ENCODE measurements at places on chromosomes 4 and X.

GRCh38 chr4:87024201-87024600 lies 89.4 kb downstream of the AFF1 start:
- H3K27me3 ChIP-seq = no peaks in the 10 kb centered on the region
- peaks cover 25% of the 10 kb centered on the region for H3K4me1 ChIP-seq
- H3K4me3 ChIP-seq = no peak overlapping the region
- DNase-seq = no peak

DNA sequence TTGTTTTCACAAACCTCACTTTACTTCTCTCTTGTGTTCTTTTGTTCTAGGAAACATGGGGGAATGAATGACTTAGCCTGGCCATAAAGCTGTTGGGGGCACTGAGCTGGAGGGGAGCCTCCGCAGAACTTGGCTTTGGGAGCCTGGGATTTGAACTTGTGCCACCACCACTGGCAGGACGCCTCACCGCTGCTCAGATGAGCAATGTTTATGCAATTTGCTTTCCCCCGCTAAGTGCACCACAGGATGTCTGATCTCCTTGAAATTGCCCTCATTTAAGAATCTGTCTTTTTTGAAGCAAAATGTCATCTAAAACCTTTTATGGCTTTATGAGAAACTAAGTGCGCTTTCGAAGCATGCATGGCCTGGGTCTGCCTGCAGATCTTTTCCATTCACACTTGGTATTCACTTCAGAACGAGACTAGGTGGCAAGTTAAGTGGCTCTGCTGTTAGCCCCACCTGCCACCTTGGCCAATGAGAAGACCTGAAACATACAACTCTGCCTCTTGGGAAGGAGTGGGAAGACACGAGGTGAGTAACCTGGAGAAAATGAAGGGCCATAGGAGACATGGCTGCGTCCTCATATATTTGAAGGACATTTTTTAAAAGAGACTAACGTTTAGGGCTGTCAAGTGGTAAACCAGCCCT lies 119.3 kb downstream of the LDB2 start:
- DNase-seq = no peak
- no peaks in the 10 kb centered on the region for H3K27me3 ChIP-seq
- H3K4me3 ChIP-seq = no peak overlapping the region

- H3K4me3 ChIP-seq = no peak overlapping the region
- no peaks in the 10 kb centered on the region for H3K27me3 ChIP-seq
- DNase-seq = no peak
- peaks cover 2% of the 10 kb centered on the region for H3K36me3 ChIP-seq
Measured at GRCh38 chr4:183287677-183288076, 32.4 kb downstream of the CLDN22 start.

- no peaks in the 10 kb centered on the region for H3K27me3 ChIP-seq
- H3K27ac ChIP-seq = no peak overlapping the region
- H3K36me3 ChIP-seq = no peaks in the 10 kb centered on the region
- DNase-seq = no peak
Measured at GRCh38 chr4:37770016-37770415, 56.5 kb upstream of the PGM2 start.

GRCh38 chr4:6474053-6474568 lies 1.7 kb upstream of the PPP2R2C start:
- H3K27me3 ChIP-seq = peaks cover 37% of the 10 kb centered on the region
- no peak overlapping the region for H3K27ac ChIP-seq
- no peak for DNase-seq
- no peak overlapping the region for H3K4me3 ChIP-seq

GRCh38 chr4:2054217-2054616 lies 4.9 kb upstream of the NAT8L start:
- peaks cover 2% of the 10 kb centered on the region for H3K36me3 ChIP-seq
- H3K4me1 ChIP-seq = peaks cover 7% of the 10 kb centered on the region
- no peak overlapping the region for H3K27ac ChIP-seq
- H3K27me3 ChIP-seq = peaks cover 27% of the 10 kb centered on the region
- no peak for DNase-seq
- no peak overlapping the region for H3K4me3 ChIP-seq

DNA sequence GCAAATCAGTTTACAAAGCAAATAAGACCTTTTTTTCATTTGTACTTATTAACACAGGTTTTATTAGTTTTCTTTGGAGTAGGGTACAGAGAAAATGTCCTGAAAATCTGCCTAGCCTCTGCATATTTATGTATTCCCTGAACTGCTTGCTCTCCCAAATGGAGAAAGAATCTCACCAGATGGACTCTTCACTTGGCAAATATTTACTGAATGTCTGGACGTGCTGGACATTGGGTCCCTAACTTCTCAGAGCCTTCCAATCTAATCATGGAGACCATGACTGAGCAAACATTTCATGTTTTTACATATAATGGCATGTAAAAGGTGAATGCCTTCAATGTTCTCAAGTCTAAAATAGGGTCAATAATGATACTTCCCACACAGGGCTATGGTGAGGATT lies 126.0 kb downstream of the CHRDL1 start:
- H3K4me3 ChIP-seq = no peak overlapping the region
- H3K36me3 ChIP-seq = no peaks in the 10 kb centered on the region
- DNase-seq = no peak
- peaks cover 1% of the 10 kb centered on the region for H3K4me1 ChIP-seq

DNA sequence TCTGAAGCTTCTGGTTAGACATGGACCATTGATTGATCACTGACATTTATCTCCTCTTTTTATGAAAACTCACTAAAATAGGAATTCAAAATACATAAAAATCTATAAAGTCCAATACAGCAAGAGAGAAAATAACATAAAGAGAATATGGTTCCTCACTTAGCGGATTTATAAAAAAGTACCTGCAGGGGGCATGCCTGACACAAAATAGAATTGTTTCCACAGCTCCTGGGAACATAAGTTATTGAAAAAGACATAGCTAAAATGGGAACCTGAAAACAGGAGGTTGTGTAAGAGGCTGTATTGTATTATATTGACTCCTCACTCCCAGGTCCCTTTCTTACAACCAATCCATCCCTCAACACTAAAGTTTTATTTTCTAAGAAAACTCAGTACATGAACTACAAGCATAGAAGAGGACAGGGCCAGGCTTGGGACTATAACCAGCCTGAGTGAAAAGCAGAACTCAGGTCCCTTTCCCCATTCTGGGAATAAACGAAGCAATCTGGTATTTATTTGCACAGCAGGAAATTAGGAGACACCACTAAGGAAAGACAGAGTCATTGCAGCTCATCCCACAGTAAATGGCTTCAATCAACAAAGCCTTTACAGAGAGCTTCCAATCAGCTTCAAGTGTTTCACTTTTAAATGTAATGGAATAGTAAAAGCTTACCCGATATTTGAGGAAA lies 121.1 kb upstream of the NDST4 start:
- no peaks in the 10 kb centered on the region for H3K27me3 ChIP-seq
- no peaks in the 10 kb centered on the region for H3K36me3 ChIP-seq
- no peaks in the 10 kb centered on the region for H3K4me1 ChIP-seq
- H3K4me3 ChIP-seq = no peak overlapping the region

- no peak for DNase-seq
- H3K4me3 ChIP-seq = no peak overlapping the region
- H3K36me3 ChIP-seq = no peaks in the 10 kb centered on the region
- no peaks in the 10 kb centered on the region for H3K4me1 ChIP-seq
Measured at GRCh38 chr4:156606554-156607477, 364.8 kb downstream of the PDGFC start.

DNA sequence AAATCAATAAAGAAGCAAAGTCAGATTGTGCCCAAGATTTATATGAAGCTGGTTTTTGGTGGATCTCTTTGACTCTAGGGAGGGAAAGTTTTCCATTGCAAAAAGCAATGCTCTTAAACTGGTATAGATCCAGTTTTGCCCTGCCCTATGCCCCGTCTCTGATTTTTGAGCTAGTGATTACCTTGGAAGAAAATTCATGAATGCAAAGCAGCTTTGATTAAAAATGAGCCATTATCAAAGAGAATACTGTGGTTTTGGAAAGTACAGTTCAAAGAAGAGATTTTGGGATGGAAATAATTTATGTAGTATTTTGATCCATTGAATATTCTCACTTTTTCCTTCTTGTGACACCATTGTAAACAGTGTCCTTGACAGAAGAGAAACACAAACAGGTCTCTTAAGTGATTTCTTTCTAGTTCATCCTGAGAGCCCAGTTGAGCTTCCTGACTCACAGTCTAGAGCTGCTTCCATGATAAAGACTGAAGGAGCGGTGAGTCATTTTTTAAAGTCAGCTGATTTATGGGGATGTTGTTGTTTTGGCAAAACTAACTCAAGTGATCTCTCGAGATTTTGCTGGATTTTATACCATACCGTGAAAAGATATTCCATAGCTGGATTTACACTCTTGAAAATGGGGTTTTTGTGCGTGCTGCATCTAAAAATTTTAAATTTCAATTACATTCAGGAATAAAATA lies 76.7 kb downstream of the AFF1 start:
- DNase-seq = no peak
- no peak overlapping the region for H3K4me3 ChIP-seq
- H3K27ac ChIP-seq = no peak overlapping the region
- no peaks in the 10 kb centered on the region for H3K36me3 ChIP-seq
- H3K27me3 ChIP-seq = no peaks in the 10 kb centered on the region

DNA sequence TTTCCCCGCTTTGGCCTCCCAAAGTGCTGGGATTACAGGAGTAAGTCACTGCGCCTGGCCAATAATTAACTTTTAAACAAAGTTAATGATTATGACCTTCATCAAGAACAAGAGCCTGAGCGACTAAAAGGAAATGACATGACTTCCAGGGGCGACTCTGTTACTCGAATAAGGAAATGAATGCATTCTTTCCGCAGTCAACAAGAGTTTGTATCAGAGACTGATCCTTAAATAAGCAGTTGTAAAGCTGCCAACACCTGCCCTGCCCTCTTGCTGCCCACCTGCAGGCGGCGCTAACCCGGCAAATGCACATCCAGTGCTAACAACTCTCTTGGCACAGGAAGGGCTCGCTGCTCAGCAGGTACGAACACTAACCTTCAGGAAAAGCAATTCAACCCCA lies 27.3 kb downstream of the WDR1 start:
- no peak for DNase-seq
- no peak overlapping the region for H3K27ac ChIP-seq
- peaks cover 99% of the 10 kb centered on the region for H3K36me3 ChIP-seq
- H3K4me3 ChIP-seq = no peak overlapping the region
- peaks cover 42% of the 10 kb centered on the region for H3K4me1 ChIP-seq

DNA sequence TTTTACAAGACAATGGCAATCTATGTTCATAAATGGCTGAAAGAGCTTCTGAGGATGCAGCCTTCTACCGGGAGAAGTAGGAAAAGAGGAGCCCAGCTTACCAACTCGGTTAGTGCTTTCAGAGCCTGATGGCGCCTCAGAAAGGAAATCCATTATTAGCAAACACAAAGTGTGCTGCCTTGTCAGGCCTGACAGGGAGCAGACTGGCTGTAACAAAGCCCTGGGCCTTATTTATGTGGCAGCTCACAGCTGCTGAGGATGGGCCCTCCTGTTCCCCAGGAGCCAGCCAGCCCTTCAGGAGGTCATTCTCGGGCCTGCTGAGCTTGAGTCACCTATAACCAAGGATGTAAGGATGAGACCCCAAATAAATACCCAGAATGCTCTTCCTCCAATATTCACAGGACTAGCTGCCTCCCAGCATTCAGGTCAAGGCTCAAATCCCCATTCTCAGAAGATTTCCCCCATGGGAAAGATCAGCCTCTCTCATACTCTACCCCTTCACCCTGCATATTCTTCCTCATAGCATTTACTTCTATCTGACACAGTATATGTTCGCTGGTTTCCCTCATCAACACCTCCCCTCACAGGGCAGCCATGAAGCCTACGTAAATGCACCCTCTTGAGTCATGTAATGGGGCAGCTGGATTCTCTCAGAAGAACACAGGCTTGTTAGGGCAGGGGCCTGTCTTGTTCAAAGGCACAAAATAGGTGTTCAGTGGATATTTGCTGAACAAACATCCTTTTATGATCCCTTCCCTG lies 227.0 kb upstream of the RASGEF1B start:
- no peaks in the 10 kb centered on the region for H3K36me3 ChIP-seq

GRCh38 chr4:40769266-40769665 lies 19.5 kb downstream of the NSUN7 start:
- H3K36me3 ChIP-seq = no peaks in the 10 kb centered on the region
- no peaks in the 10 kb centered on the region for H3K4me1 ChIP-seq
- no peak overlapping the region for H3K4me3 ChIP-seq
- no peak for DNase-seq

DNA sequence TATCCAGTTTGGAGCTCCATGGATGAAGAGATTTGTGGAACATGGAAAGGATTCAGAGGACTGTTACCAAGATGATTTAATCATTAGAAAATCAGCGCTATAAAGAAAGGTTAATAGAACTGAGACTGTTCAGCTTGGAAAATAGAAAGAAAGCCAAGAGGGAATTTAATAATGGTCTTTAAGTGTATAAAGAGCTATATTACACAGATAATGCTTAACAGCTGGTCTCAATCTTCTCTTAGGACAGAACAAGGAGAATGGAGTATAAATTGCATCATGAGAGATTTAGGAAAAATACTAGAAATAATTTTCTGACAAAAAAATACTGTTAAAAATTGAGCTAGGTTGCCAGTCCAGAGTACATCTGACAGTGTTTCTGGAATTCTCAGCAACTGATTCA lies 91.3 kb upstream of the MAGEC2 start:
- H3K27me3 ChIP-seq = no peaks in the 10 kb centered on the region
- H3K4me1 ChIP-seq = no peaks in the 10 kb centered on the region
- DNase-seq = no peak
- H3K36me3 ChIP-seq = no peaks in the 10 kb centered on the region
- no peak overlapping the region for H3K27ac ChIP-seq
- no peak overlapping the region for H3K4me3 ChIP-seq

DNA sequence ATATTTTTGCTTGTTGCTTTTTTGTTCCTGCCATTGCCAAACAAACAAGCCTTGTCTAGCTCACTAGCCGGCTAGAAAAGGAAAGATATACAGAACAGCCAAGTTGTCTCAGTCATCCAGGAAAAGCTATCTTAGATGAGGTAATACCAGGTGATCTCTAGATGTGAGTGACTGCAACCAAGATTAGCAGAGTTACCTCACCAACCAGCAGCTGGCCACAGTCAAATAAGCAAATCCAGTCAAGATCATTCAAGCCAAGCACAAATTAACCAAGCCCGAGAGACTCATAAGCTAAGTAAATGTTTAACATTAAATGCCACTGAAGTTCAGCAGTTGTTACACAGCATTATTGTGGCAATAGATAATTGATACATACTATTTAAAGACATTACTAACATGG lies 108.6 kb downstream of the CENPC start:
- no peak overlapping the region for H3K27ac ChIP-seq
- DNase-seq = no peak
- H3K4me3 ChIP-seq = no peak overlapping the region
- peaks cover 4% of the 10 kb centered on the region for H3K4me1 ChIP-seq
- H3K27me3 ChIP-seq = no peaks in the 10 kb centered on the region

DNA sequence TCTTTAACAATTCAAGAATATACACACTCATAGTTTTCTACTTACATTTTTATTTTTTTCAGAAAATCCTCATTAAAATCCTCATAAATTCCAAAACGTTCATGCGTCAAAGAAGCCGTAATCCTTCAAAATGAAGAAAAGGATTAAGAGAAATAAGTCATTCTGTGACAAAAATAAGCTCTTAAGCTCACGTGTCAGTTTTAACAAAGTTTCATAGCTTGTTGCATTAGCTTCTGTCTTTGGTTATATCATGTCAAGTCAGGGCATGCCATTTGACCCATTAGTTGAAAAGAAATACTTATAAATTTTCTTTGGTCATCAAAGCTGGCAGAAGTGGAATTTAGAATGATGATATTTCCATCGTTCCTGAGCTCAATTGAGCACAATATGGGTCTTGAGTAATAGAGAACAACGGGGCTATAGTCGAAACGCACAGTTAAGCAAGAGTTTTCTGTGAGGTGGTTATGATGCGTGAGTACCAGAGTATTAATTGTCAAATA lies 185.2 kb upstream of the CTSO start:
- H3K27ac ChIP-seq = no peak overlapping the region
- H3K4me1 ChIP-seq = no peaks in the 10 kb centered on the region
- H3K27me3 ChIP-seq = no peaks in the 10 kb centered on the region
- no peak overlapping the region for H3K4me3 ChIP-seq
- no peak for DNase-seq
- no peaks in the 10 kb centered on the region for H3K36me3 ChIP-seq

Measured in naive thymus-derived CD8-positive, alpha-beta T cell (primary cell).